ENCODE measurements at places on chromosomes 5 and 9. TPM values are rescaled to one million over a fixed set of nuclear protein-coding genes. Genes with fewer than 3 reads are reported as not detected.

Gene MARVELD2
- 6.2 TPM for polyA plus RNA-seq

Gene PCDHGA8
- polyA plus RNA-seq = 0.41 TPM

Gene ARHGEF37
- 4.4 TPM for polyA plus RNA-seq

Gene GRM6
- polyA plus RNA-seq = 0.86 TPM

Gene LCN9
- not detected for polyA plus RNA-seq

Gene OR1J2
- polyA plus RNA-seq = not detected

Gene LCP2
- not detected for polyA plus RNA-seq

Gene INSL4
- polyA plus RNA-seq = not detected

Gene MRPL22
- 35.0 TPM for polyA plus RNA-seq

Gene NOXA1
- 1.5 TPM for polyA plus RNA-seq

Gene PCDHB14
- polyA plus RNA-seq = 6.0 TPM

Gene USP20
- polyA plus RNA-seq = 11.3 TPM

GRCh38 chr5:122775550-122776542, 966 bp downstream of the SNX2 start:
- DNase-seq = no peak

DNA sequence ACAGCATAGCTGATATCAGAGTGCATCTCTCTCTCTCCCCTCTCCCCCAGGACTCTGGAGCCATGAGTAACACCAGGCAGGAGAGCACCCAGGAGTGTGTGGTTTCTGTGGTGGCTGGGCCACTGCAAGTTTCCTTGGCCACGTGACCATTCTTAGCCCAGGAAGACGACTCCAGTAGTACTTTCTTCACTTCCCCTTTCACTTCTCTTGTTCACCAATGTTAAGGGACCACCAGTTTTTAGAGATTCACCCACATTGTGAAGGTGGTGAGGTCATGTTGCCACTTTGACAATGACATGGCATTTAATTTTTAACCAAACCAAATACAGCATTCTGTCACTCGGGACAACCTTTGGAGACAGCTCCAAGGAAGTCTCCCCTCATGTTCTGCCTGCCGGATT, 17.9 kb upstream of the DAPK1 start:
- DNase-seq = no peak

GRCh38 chr5:148989567-148989966, 73.3 kb downstream of the SH3TC2 start:
- DNase-seq = no peak

DNA sequence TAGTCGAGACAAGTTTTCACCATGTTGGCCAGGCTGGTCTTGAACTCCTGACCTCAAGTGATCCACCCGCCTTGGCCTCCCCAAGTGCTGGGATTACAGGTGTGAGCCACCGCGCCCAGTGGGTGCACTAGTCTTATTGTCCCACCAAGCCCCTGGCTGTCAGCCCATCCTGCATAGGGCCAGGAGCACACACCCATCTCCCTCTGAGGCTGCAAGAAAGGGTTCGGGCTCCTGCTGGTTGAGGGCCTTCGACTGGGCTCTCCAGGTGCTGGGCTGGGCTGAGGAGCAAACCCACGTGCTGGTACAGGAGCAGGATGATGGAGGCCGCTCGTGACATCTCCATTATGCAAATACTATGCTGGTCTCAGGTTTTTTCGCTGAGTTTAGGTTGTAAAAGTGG, 25.1 kb upstream of the RNF130 start:
- DNase-seq = no peak

- DNase-seq = no peak
These were observed 223.2 kb downstream of the FSTL4 start for GRCh38 chr5:133389066-133389590.

- no peak for DNase-seq
These were observed 7.0 kb downstream of the PDLIM7 start for GRCh38 chr5:177490311-177490991.

- peak; percentile 49 for DNase-seq
These were observed 463.5 kb upstream of the RGMB start for GRCh38 chr5:98309785-98310598.

DNA sequence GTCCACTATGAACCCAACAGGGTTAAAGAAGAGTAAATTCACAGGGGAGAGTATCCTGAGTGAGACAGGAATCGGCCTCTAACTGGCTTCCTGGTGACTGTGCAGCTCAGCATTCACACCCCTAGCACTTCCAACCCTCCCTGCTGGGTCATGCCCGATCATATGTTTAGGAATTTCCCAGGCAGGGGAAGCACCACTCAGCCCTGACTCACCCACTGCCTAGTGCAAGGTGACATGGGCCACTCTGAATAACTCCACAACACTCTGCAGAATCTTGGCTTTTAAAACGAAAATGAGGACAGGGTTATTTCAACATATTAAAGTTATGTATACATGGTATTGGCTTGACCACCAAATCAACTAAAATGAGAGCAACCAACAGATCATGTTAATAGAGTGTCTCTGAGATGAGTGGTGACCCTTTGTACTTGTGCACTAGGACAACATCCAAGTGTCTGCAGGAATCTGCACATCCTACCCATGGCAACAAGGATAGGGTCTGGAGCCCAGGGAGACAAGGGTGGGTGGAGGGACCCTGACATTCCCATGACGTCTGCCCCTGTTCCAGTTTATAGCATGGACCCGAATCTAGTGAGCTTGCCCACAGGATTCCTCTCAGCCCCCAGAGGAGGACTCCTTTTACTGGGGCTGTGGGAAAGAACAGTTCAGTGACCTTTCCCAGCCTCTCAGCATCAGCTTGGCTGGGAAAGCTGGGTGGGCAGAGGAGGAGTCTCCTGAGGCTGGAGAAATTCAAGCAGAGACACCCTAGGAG, 485.8 kb downstream of the SEMA5A start:
- DNase-seq = no peak

DNA sequence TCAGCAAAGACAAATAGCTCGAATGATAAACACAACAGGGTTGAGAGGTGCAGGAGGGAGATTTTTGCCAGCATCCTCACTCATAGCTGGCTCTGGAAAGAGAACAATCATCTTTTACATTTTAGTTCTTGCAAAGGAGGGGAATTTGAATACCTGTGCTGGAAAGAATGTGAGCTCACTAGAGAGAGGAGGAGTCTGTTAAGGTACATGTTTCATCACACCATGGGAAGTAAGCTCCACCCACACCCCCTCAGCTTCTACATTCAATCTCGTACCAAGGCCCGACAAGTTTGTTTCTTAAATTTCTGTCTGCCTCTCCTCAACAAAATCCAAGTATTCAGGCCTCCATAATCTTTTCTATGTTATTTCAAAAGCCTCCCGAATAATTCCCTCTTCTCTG, 254.6 kb downstream of the BRINP1 start:
- DNase-seq = no peak

- DNase-seq = no peak
These were observed 179.1 kb downstream of the MUSK start for GRCh38 chr9:110847671-110848070.

GRCh38 chr9:121613009-121613752, 38.3 kb upstream of the DAB2IP start:
- no peak for DNase-seq

DNA sequence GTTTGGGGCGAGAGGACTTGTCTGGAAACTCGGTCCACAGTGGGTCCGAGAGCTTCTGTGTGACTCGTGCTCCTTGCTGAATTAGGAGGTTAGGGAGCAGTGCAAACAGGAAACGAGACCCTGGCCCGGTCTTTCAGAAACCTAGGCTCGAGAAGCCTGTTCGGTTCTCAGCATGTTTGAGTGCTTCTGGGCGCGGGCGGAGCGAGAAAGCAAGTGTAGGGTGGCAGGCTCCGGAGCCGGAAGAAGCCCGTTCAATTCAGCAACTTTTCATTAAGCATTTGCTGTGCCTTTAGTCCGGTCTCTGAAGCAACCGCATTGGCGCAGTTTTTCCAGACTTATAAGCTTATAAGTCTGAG, 547 bp downstream of the CLTA start:
- DNase-seq = peak; percentile 11

- DNase-seq = no peak
These were observed 216.6 kb upstream of the EFNA5 start for GRCh38 chr5:107887166-107887943.

DNA sequence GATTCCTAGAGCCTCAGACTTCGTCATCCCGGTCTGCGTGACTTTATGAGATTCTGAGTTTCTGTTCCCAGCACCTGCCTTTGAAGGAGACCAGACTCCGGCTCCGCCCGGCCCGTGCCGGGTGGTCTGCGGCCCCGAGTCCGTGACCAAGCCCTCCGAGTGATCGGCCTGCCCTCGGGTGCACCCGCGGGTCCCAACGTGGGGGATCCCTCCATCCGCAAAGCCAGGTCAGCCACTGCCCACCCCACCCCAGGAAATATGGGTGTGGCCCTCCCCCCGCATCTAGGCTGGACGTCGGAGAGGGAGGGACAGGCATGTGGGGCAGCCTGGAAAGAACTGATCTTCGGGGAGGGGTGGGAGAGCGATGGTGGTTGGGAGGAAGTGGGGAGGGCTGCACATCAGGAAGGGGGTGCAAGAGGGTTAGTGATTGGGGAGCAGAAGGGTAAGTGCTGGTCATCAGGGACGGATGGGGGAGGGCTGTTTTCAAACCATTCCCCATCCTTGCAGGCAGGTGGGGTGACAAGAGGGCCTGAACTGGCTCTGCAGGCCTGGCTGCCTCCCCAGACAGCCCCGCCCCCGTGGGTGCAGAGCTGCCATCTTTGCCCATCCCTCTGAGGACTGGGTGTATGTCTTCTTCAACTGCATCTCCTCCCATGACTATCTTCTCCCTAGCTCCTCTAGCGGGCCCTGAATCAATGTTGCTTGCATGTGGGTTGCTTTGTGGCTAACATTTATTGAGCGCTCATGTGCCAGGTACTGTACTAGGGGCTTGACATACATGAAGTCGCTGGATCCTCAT, 747 bp downstream of the LRSAM1 start:
- no peak for DNase-seq

- no peak for DNase-seq
These were observed 49.7 kb upstream of the FST start for GRCh38 chr5:53430618-53431252.

DNA sequence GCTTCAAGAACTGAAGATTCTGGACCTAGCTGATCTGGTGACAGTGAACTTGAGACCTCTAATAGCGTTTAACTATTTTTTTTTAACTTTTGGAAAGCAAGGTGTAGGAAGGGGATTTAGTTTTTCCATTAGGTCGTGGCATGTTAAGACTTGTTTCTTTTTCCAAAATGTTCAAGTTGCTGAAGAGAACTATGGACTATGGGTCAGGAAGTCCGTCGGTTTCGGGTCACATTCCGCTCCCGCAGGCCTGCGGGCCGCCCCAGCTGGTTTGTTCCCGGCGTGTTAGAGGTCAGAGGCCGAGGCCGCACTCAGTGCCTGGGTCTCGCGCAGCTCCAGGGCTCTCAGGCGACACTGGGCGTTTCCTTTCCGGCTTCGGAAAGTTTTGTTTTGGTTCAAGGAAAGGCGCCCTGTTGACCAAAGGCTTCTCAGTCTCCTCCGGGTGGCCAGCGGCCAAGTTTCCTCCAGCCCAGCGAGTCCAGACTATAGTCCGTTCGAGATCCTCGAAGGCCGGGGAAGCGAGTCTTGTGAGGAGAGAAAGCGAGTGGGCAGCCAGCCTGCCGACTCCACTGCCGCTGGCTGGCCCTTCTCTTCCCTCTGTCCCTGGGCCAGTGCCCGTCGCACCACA, 586 bp upstream of the FCHO2 start:
- DNase-seq = no peak

GRCh38 chr5:72282878-72283277, 37.2 kb downstream of the MRPS27 start:
- DNase-seq = no peak

- DNase-seq = no peak
These were observed 12.1 kb upstream of the HAUS6 start for GRCh38 chr9:19114680-19115270.

DNA sequence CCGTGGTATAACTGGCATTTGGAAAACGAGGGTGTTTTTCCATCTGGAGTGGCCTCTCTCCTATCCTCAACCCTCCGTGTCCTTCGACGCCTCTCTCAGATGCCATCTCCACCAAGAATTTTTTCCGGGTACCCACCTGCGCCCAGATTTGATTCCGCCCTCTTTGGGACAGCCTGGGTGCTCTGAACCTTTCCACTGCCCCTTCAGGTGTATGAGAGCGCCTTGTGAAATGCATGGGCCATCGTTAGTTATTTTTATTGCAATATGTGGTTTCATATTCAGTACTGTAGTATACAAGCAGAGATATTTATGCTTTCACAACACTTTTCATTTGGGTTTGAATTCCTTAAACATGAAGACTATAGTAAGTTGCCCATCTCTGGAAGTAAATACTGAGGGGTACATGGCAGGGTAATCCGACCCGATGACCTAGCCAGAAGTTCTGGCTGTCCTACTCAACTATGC, 78.2 kb upstream of the IFNE start:
- DNase-seq = no peak

- DNase-seq = no peak
These were observed 70.7 kb downstream of the CARTPT start for GRCh38 chr5:71789746-71790145.

DNA sequence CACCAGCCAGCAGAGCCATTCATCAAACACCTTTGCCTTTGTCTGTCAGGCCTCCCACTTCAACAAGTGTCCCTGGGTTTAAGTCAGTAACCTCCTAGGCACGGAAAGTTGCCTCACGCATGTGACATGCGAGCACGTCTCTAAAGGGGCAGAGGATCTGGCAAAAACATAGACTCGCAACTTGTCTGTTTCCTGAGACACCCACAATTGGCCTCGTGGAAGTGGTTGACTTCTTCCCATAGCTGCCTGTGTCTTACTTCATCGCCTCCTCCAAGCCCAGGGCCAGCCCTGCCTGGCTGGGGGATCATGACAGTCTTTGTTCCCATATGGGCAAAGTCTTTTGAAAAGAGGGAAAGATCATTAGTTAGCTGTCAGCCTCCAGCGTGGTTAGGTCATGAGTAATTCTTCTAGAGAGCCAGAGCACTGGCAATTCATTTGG, 35.5 kb upstream of the GLRX start:
- no peak for DNase-seq
